DMS 273 treated with DMSO at 0.1 percent for 48 hours (cell line): ENCODE measurements at places on chromosomes 2 and 18.

GRCh38 chr2:20818820-20819219 is 4.1 kb downstream of the LDAH start:
- no peak for DNase-seq

DNA sequence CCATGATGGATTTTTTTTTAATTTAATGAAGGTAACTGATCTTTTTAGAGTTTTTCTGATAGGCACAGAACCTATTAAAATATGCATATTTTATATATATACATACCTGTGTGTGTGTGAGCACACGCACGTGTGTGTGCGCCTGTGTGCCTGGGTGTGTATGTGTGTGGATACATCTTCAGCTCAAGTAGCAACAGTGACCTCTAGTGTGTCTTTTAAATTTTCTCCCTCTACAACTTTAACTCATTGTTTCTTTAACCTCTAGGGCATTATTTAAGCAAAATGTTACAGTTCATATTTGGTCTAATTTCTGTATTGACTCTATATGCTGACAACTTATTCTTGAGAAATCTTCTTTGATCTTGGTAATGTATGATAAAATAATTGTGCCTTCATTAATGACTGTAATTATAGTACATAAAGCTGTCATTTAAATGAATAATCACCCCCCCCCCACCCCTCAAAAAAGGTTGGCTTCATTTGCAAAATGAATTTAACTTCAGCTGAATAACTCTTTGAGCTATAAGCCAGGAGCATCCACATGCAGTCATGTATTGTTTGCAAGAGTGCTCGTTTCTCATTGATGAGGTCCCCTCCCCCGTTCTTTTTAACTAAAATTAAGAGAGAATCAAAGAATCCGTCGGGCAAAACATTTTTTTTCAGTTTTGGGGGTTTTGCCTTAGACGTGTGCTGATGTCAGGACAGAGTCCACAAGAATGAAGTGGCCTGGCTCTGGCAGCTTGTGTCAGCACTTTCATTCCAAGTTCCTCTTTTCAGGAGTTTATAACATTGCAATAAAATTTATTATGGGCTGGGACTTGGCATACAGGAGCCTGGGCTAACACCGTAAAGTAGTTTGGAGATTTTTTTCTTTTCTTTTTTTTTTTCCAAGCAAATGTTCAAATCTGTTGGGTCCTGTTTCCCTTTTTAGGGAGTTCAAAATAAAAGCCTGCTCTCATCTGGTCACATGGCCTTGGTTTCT is 80.0 kb downstream of the ETAA1 start:
- DNase-seq: peak; percentile 20

- DNase-seq: no peak
Measured at GRCh38 chr2:224918626-224919471, 123.4 kb downstream of the DOCK10 start.

DNA sequence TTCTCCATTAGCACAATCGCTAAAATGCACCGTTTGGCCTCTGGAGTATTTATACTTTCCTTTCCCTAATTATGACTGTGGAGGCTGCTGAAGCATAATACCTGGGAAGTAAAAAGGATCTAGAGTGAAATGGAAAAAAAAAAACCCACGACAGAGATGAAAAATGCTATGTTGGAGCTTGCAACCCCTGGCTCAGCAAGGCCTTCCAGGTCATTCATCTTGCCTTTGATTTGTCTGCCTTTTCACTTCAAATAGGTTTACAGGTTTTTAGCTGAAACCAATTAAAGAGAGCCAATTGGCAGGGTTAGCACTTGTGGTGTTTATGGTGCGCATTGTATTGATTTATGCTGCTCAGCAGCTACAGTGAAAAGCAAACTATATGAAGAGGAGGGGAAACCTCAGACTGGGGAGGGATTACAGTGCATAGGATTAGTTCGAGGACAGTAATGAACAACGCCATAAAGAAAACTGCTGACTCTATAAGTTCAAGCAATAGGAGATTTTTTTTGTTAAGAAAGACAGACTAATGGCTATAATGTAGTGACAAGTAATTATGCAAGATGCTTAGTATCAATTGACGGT is 347.9 kb downstream of the MEIS1 start:
- DNase-seq: no peak

- DNase-seq: no peak
Measured at GRCh38 chr2:219836647-219837177, 209.3 kb downstream of the SLC4A3 start.

- peak; percentile 26 for DNase-seq
Measured at GRCh38 chr2:205675861-205676516, 6.3 kb upstream of the NRP2 start.

DNA sequence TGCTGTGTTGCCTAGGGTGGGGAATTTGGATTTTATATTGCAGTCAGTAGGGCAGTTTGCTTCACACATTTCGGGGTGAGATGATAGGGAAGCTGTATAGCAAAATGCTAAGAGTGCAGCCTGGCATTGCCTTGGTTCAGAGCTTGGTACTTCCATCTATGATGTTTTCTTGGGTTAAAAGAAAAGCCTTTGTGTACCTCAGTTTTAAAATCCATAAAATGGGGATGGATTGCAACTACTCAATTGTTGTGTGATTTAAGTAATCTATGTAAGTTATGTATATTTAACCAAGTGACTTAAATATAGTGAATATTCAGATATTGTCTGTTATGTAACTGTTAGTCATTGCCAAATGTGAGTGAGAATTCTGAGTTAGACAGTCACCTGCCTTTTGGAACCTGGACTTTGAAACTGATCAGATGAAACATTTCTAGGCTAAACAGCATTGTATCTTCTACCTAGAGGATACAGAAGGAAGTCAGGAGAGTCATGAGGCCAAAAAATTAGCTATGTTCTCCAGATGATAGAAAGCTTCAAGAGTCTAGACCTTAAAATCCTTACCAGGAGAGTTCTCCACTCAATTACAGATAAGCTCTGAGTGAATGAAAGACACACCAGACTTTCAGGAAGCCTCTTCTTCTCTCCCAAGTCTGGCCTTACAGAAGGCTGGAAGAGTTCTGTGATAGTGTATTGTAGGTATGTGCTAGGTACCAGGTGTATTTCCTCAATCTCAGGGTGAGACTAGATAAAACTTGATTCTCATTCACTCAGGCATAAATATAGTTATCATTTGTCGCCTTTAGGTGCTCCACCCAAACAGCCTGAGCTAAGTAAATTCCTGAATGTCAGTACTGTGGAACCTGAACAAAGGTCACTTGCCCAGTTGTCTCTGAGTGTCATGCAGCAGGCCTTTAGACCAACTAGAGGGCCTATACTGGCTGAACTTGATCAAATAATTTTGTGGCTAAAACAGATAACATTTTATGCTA is 7.5 kb downstream of the RIOK3 start:
- DNase-seq: no peak

DNA sequence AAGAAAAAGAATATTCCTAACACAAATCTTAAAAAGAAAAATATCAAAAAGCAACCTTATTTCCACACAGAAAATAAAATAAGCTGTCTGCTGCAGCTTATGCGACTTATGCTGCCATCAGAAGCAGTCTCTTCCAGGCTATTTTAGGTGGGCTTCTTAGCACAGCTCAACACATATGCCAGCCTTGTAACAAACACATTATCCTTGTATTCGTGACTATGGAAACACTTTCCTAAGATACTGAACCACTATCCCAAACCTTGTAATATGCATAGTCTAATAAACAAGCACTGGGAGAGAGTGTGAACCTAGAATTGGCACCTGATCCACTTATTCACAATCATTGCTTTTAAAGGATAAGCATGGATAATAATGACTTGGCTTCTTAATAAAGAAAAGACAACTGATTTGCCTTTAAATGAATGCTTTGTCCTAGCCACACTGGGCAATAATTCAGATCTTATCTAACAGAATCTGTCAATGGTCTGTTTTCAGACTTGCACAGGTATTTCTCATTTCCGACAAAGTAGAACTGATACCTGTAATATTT is 40.0 kb upstream of the RNU4ATAC start:
- DNase-seq: no peak

GRCh38 chr2:65436169-65436823 is 3.9 kb upstream of the SPRED2 start:
- peak; percentile 78 for DNase-seq

GRCh38 chr2:78757640-78758039 is 267.9 kb upstream of the REG3G start:
- no peak for DNase-seq

- DNase-seq: no peak
Measured at GRCh38 chr2:180195847-180196246, 188.8 kb upstream of the CWC22 start.

- no peak for DNase-seq
Measured at GRCh38 chr2:209671020-209671680, 100.5 kb upstream of the UNC80 start.

GRCh38 chr2:61161888-61162287 is at the start of gene C2orf74:
C2orf74 (plus strand) TSS chr2:61162188; CDS start chr2:61162515, 327 bp downstream.
- DNase-seq: no peak

DNA sequence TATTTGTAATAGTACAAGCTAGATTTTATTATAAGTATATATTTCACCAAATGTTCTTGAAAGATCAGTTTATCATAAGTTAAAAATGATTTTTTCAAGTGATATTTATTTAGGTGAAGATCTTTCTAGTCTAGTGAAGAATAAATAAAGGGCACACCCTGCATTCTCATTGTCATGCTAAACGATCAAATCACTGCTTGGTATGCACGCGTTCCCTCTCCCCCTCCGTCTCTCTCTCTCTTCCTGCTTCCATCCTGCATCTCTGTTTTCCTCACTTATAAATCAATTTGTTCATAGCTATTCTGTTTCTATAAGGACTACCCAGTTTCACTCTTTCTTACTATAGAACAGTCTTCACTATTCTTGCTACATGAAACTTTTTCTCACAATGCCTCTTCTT is 1067.4 kb downstream of the LRP1B start:
- no peak for DNase-seq

GRCh38 chr2:149908726-149909683 is 321.4 kb upstream of the MMADHC start:
- DNase-seq: peak; percentile 76

GRCh38 chr18:76553715-76554546 is 58.9 kb upstream of the ZNF516 start:
- no peak for DNase-seq

DNA sequence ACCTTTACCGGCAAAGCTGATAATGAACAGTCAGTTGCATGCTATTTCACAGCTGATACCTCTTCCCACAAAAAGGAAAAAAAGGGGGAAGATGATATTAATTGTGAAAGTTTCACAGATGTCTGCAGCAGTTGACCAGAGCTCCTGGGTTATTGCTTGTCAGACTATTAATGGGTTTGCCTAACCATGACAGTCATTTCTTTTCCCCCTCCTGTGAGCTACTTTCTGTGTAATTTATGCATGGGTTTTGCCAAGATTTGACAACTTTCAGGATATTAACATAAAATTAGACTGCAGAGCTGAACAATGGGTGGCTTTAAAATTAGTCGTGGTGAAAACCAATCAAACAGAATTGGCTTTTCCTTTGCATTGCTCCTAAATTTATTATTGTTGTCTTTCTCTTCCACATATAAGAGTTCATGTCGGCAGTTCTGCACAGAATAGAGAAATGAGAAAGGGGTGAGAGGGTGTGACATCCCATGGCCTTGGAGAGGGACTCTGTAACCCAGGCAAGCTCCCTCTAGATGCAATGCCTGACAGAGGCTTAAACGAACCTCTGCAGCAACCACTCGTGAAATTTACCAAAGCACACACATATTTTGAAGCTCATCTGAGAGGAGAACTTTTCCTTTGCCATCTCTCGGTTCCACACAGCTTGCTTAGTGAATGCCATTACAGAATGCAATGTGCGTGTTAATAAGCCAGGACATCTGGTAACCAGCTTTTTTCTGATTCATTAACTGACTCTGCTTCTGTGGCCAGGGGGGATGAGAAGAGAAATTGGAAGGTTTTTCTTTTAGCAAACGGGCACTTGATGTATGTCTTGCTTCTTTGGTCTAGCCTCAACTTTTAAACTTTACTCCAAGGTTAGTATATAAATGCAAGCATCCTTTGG is 82.2 kb upstream of the ITGA4 start:
- DNase-seq: peak; percentile 43

DNA sequence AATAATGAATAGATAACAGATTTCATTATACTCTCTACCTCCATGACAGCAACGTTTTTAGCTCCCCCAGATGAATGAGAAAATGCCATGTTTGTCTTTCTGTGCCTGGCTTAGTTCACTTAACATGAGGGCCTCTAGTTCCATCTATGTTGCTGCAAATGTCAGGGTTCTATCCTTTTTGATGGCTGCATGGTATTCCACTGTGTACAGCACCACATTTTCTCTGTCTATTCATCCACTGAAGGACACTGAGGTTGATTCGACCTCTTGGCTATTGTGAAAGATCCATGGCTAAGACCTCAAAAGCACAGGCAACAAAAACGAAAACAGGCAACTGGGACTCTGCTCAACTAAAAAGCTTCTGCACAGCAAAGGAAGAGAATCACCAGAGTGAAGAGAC is 264.6 kb downstream of the HDAC4 start:
- no peak for DNase-seq

DNA sequence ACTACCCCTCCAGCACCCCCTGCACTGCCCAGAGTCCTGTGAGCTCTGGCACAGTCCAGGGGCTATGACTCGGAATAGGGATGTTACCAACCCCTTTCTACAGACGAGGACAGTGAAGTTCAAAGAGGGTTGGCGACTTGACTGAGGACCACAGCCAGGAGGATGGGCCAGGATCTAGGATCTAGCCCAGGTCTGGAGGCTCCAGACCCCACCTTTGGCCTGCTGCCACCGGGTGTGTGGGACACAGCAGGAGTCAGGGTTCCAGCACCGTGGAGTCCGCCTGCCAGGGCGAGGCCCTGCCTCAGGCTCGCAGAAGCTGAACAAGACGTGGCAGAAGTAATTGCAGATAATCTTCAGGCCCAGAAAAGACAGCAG is 37.9 kb upstream of the GPC1 start:
- no peak for DNase-seq

GRCh38 chr18:12008842-12009580 is 27.7 kb downstream of the IMPA2 start:
- DNase-seq: no peak

GRCh38 chr2:61229936-61230335 is 67.9 kb downstream of the C2orf74 start:
- no peak for DNase-seq

- no peak for DNase-seq
Measured at GRCh38 chr2:224211181-224211480, 172.0 kb upstream of the SERPINE2 start.

DNA sequence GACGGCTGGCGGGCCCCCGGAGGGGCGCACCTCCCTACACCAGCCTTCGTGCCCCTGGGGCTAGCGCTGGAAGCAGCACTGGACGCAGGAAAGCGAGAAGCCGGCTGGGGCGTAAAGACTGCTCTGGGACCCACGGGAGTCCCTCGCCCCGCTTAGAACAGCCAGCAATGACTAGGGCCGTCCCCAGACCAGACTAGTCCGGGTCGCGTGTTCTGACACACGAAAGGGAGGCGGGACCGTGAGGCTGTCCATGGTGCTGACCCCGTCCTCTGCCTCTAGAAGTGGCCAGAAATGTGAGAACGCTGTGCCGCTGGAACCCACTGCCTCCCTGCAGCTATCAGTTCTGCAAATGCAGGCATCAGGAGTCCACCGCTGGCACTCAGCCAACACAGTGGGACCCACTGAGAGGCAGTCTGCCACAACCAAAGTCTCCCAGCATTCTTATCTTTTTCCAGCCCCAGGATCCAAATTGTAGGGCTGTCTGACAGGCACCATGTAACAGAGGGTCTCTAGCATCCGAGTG is at the start of gene UCN:
UCN (minus strand) TSS at position 87 of the 523 bp plus-strand sequence. CDS start 550 bp downstream, outside the sequence.
- peak; percentile 59 for DNase-seq

- DNase-seq: no peak
Measured at GRCh38 chr2:18630101-18630500, 40.7 kb upstream of the NT5C1B start.
